ENCODE measurements at places on chromosomes 5 and 9.
A peak's percentile ranks its signal among the peaks of the same experiment; 100 is the strongest.

GRCh38 chr5:78953092-78953800 is 31.9 kb downstream of the ARSB start:
- DNase-seq: no peak

GRCh38 chr5:126965061-126965475 is 65.3 kb downstream of the MARCHF3 start:
- DNase-seq: no peak

DNA sequence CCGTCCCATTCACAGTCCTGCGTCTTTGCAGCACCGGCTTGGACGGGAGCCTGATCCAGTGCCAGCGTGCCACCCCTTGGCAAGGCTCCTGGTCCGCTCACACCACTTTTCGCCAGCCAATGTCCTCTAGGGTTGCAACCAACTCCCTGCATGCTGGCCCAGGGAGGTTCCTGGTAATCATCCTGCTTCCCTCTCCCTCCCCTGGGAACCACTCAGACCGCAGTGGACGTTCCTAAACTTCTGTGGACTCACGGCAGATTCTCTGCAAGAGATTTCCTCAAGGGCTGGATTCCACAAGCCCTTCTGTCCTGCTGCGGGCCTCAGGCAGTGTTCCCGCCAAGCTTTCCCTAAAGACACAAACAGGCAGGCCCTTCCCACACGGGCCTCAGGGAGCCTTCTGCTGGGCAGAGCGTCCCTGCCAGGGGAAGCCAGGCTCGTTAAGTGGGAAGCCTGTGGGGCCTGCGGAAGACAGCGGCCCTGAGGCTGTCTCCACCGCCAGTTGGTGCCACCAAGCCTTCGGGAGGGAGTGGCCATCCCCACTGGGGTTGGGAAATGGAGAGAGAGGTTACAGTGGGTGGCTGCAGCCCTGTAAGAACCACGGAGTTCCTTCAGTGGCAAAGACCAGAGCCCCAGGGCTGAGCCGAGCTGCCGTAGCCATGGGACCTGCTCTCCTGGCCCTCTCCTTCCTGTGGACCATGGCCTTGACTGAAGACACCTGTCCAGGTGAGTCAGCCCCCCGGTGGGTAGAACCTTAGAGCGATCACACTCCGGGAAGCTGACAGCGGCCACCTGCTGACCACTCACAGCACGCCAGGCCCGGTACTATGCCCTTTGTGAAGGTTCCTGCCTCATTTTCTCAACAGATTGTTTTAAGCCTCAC is 16.4 kb upstream of the FCN2 start:
- no peak for DNase-seq

- DNase-seq: no peak
Observed at GRCh38 chr5:57445006-57445704, 37.5 kb downstream of the ACTBL2 start.

- no peak for DNase-seq
Observed at GRCh38 chr5:179118338-179118737, 58.2 kb downstream of the ZNF354C start.

DNA sequence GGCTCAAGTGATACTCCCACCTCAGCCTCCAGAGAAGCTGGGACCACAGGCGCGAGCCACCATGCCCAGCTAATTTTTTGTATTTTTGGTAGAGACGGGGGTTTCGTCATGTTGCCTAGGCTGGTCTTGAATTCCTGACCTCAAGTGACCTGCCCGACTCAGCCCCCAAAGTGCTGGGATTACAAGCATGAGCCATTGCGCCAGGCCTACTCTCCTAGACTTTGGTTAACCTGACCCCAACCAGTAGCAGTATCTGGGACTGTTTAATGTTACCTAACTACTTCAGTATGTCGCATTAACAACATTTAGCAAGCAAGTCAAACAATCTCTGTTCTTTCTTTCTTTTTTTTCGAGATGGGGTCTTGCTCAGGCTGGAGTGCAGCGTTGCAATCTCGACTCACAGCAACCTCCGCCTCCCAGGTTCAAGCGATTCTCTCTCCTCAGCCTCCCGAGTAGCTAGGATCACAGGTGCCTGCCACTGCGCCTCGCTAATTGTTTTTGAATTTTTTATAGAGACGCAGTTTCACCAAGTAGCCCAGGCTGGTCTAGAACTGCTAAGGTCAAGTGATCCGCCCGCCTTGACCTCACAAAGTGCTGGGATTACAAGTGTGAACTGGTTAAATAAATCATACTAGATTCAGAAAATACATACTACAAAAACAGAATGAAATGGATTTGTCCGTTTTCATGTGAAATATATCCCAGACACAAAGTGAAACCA is 2.0 kb downstream of the AK3 start:
- DNase-seq: no peak

GRCh38 chr5:132471151-132471907 is 19.2 kb downstream of the IRF1 start:
- DNase-seq: peak; percentile 2

DNA sequence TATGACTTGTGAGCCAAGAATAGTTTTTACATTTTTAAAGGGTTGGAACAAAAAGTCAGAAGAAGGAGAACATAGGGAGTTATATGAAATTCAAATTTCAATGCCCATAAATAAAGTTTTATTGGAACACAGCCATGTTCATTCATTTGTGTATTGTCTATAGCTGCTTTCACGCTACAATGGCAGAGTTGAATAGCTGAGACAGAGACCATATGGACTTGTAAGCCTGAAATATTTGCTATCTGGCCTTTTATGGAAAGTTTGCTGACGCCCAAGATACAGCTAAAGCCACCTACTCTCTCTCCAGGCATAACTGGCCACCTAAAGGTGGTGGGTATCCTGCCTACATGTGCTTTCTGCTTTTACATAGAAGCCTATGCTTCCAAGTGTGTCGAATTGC is 10.9 kb downstream of the DAB2IP start:
- no peak for DNase-seq

DNA sequence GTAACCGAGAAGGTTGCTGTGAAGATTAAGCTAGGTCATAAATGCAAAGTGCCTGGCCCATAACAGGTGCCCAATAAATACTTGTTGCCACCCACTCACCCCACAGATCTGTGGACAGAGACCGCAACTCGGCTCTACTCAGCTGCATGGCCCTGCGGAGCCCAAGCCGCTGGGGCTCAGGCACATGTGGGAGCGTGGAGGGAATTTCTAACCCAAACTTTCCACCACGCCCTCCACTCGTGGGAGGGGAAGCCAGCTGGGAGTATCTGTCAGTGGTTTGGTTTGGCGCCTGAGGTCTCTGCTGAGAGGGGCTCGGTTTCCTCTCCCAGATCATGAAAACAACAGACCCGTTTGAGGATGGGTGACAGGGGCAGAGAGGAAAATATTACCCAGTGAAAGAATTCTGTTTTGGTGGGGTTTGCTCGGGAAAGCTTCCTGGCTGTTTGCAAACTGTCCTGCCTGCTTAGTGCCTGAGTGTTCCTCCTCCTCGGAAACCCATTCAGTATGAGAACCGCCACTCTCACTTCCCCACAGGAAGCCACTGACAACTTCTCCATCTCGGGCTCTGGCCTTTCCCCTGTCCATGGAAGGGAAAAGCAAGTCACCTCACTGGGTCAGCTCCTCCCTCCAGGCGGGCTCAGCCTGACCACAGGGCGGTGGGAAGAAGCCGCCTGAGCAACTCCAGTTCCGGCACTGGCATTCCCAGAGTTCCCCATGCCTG is 60.1 kb downstream of the RGS3 start:
- peak; percentile 55 for DNase-seq

GRCh38 chr5:175235251-175235960 is 208.6 kb downstream of the DRD1 start:
- DNase-seq: no peak

Measured in activated naive CD4-positive, alpha-beta T cell treated with anti-CD3 and anti-CD28 coated beads for 36 hours (primary cell).